Skin of body (tissue), 3 donors: ENCODE measurements at places on chromosomes 1 and 21.

DNA sequence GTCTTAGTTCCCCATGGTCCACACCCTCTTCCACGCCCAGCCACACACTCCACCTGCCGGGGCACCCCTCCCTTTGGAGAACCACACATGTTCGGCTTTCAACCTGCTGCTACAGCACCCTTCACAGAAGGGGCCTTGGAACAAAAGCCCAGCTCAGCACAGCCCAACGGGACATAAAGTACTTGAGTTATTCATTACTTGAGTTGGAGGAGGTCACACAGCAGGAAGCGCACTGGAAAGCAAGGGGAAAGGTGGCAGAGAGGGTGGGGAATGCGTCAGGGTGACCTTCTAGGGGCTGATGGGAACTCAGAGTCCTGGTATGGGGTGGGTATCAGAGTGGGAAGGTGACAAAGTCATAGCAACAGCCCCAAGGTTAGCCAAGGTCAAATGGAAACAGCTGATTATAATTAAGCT lies 3.0 kb upstream of the ATP1B1 start:
- DNase-seq, result no peak

GRCh38 chr21:37530901-37531351 lies 164.4 kb downstream of the DYRK1A start:
- no peak for DNase-seq

DNA sequence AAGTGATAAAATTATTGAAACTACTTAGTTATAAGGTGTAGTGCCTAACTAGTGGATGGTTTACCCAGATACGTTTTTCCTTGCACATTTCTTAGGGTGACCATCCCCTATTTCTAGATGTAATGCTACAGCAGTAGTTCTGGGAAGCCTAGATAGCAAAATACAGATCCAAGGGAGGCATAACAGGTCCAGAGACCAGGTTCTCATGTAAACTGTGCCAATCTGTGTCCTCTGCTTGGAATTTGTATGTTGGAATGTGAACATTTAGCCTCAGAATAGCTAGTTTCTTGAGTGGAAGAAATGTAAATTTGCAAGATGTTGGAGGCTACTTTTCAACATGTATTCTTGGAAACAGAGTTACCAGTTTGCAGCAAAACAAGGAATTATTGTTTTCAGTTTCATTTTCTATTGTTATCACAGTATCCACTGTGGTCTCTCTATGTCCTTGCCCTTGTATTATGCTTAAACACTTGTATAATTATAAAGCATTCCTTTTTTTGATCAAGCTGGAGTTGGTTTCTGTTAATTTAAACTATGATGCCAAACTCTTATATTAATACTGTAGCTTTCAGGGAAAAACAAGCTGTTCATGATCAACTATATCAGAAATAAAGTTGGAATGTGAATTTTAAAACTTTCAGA lies 102.0 kb upstream of the BRINP3 start:
- no peak for DNase-seq

DNA sequence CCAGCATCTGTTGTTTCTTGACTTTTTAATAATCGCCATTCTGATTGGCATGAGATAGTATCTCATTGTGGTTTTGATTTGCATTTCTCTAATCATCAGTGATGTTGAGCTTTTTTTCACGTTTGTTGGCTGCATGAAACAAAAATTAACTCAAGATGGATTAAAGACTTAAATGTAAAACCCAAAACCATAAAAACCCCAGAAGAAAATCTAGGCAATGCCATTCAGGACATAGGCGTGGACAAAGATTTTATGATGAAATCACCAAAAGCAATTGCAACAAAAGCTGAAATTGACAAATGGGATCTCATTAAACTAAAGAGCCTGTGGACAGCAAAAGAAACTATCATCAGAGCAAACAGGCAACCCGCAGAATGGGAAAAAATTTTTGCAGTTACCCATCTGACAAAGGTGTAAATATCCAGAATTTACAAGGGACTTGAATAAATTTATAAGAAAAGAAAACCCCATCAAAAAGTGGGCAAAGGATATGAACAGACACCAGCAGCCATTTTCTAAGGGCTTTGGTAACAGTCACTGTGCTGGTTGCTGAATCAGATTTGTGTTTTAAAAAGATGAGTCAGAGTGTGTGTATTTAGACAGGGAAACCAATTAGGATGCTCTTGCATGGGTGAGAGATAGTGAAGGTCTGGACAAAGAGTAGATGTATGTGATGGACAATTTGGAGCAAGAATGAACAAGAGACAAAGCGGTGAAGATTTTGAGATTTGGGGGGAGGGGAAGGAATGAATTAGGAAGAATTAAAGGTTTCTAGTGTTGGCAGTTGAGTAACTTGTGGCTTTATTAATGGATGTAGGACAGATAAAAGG lies 110.7 kb downstream of the RYR2 start:
- DNase-seq, result no peak

- no peak for DNase-seq
Observed at GRCh38 chr1:71228742-71229365, 148.0 kb upstream of the ZRANB2 start.

GRCh38 chr1:241730031-241730430 lies 78.0 kb downstream of the WDR64 start:
- no peak for DNase-seq

DNA sequence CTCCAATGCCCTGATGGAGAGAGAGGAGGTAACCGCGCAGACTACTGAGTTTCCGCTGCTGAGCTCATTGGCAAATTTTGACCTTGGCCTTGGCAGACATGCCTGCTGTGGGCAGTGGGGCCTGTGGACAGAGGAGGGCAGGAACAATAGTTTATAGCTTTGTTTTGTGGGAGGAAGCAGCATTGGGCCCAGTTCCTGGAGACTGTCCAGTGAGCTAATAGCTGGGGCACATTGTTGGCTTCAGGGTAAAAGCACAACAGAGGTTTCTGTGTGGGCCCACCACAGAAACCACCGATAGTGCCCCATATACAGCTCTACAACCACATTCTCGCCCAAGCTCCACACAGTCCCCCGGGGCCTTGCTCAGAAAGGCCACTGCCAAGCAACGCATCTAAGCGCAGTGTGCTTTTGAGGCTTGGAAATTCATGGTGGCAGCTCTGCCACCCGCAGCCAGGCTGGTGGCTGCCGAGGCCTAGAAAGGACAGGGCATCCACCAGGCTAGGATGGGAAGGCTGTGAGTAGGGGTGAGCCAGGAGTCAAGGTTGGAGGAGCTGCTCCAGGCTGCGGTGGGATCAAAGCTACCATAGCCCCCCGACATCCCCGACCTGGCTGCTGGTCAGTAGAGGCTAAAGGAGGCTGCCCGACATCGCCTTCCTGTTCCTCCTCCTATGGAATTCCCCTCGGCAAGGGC lies 43.2 kb downstream of the NEK2 start:
- DNase-seq, result no peak

DNA sequence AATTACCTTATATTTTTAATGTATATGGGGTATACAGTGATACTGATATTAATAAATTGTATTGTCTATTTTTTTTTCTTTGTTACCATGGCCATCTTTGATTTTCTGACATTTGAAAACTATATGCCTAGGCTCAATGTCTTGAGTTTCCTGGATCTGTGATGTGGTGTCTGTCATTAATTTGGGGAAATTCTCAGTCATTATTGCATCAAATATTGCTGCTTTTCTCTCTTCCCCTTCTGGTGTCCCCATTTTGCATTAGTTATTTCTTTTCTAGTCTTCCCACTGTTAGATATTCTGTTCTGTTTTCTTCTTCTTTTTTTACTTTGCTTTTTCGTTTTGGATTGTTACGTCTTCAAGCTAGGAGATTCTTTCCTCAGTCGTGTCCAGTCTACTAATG lies 33.8 kb downstream of the ZBTB40 start:
- DNase-seq, result no peak

- no peak for DNase-seq
Observed at GRCh38 chr1:43995984-43996732, 4.8 kb downstream of the CCDC24 start.

DNA sequence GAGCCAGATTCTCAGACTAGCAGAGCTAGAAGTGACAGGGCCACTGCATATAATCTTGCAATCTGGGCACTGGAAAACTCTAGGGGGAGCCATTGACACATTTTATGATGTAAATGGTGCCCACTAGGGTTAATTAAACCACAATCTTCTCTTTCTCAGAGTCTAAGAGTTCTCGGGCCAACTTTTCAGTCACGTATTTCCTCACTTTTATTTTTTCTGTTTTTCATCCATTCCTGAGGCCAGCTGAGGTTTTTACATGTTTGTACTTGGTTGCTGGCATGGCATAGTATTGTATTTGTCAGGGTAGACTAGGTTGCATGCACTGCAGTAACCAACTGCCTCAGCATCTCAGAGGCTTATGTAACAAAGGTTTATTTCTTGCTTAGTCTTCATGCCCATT lies 138.2 kb downstream of the ZNF326 start:
- DNase-seq, result no peak
